Right renal cortex interstitium (tissue), 3 donors: ENCODE measurements at places on chromosomes 2 and 18. TPM values are rescaled to one million over a fixed set of nuclear protein-coding genes. Genes with fewer than 3 reads are reported as not detected.

DNA sequence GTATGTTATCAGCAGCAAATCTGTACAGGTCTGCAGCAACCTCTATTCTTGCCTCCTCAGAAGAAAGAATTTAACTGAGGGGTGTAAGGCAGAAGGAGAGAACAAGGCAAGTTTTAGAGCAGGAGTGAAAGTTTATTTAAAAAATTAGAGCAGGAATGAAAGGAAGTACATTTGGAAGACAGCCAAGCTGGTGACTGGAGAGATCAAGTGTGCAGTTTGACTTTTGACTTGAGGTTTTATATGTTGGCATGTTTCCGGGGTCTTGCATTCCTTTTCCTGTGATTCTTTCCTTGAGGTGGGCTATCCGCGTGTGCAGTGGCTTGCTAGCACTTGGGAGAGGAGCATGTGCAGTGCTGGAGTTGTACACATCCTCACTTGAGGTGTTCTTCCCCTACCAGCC is 16.5 kb upstream of the CERS6 start:
- DNase-seq, result no peak

- no peak for DNase-seq
Observed at GRCh38 chr2:101981504-101981903, 10.3 kb upstream of the IL1R2 start.

DNA sequence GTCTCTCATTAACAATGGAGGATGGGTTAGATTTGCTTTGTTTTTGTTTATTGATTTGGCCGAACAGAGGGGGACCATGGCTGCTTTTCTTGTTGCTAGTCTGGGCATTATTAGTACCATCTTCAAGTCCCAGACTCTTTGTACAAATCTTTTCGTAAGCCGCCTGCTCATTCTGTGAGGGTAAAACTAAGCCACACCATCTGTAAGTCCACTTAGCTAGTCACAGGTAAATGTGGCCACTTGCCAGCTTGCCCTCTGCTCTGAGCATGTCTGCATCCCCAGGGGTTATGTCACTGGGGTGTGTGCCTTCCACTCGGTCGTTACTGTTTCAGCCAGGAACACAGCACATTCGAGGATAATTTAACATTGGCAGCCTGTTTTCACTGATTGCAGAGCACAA is 85.6 kb downstream of the SMIM21 start:
- DNase-seq, result no peak

DNA sequence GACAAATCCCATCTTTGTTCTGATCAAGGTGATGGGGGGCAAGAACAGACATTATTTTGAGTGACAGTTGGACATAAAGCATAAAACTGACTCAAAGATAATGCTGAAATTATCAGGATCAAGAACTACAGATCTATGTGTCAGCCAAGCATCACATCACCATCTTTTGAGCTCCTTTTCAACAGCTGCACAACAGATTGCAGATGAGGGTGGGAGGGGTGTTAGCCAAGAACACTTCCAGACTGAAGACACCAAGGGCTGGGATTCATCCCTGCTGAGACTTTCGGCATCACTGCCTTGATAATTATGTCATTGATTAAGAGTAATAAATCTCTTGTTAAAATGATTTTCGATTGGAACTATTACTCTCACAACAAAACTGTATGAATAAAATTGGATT is 191.5 kb upstream of the NETO1 start:
- DNase-seq, result no peak

DNA sequence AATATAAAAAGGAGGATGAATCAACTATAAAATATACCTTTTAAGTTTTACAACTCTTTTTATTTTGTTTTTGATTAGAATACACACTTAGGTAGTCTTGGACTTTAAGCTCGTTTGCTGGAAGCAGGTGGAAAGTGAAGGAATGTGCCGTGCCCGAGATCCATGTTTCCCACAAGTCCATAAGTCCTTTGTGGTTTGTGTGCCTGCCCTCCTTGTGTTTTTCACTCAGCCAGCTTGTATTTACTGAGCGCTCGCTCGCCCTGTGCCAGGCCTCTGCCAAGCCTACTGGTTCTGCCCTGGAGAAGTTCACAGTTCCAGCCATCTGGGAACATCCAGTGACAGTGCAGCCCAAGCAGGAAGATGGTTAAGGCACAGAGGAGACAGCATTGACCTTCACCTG is 142.6 kb downstream of the MGAT5 start:
- DNase-seq, result no peak

GRCh38 chr2:104698276-104698675 is 155.6 kb upstream of the POU3F3 start:
- DNase-seq, result no peak

DNA sequence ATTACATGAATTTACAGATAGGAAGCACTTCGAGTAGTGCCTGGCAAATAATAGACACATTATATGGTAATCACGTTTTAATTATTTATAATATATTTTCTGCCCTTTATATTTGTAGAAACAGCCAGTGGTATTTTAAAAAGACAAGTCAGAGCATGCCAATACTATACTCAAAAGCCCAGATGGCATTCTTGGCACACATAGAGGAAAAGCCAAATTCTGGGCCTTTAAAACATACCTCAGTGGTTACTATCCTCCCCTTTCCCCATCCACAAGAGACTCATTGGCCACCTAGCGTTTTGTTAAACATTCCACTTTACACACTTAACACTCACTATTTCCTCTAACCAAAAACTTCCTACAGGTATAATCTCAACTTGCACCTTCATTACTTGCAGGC is 63.3 kb upstream of the ZNF804A start:
- no peak for DNase-seq

GRCh38 chr2:211816754-211817153 is 721.8 kb downstream of the ERBB4 start:
- DNase-seq, result no peak

DNA sequence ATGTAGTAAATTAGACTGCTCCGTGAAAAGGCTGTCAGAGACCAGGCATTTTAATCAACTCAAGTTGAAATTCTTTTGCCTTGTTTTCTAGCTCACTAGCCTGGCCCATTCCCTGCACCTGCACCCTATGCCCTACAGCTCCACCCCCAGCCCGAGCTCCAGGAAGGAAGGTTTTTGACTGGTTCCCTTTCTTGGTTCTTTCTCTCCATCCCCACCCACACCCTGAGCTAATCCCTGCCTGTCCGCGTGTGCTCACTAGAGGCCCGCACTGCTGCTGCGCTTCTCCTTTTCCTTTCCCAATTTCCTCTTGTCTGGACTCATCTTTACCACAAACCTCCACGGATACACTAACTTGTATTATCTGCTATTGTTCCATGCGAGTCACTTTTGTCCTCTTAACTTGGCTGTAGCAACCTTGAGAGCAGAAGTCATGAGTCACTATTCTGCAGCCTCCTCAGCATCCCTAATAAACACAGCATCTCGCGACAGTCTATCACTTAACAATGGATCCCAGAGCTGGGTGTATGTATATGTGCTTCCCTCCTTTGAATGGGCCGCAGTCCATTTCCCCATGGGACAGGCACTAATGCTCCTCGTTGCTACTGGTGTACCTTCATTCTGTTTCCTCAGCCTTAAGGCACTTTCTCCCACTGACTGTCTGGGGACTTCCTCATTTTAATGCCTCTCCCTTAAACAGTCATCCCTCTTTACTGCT is 36.5 kb downstream of the COLEC12 start:
- no peak for DNase-seq

DNA sequence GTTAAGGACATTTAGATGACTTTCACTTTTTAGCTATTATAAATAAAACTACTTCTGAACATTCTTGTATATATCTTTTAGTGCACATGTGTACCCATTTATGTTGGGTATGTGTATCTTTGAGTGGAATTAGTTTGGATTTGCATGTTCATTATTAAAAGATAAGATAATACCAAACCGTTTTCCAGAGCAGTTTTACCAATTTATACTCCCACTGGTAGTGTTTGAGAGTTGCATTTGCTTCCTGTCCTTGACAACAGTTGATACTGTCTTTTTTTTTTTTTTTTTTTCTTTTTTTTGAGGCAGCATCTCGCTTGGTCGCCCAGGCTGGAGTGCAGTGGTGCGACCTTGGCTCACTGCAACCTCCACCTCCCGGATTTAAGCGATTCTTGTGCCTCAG is 23.3 kb downstream of the SLC30A6 start:
- DNase-seq, result no peak

- DNase-seq, result no peak
Observed at GRCh38 chr2:45024600-45025291, 15.5 kb upstream of the SIX2 start.

DNA sequence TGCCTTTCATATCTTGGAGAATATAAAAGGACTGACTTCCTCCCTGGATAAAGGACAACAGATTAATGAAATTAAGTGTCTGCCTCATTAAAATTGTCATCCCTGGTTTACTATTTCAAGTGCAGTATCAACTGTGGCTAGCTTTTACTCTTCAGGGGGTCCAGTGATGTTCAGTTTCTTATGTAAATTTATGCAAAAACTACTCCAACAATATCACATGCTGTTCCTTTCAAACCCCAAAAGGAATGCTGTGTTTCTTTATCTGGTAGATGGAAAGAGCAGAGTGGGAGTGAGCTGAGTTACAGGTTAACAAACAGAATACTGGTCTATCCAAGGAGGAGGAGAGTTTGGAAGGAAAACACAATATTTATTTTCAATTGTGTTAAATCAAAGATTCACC is 283.7 kb upstream of the VWC2L start:
- DNase-seq, result no peak

- no peak for DNase-seq
Observed at GRCh38 chr2:112168422-112169124, 30.4 kb downstream of the FBLN7 start.

DNA sequence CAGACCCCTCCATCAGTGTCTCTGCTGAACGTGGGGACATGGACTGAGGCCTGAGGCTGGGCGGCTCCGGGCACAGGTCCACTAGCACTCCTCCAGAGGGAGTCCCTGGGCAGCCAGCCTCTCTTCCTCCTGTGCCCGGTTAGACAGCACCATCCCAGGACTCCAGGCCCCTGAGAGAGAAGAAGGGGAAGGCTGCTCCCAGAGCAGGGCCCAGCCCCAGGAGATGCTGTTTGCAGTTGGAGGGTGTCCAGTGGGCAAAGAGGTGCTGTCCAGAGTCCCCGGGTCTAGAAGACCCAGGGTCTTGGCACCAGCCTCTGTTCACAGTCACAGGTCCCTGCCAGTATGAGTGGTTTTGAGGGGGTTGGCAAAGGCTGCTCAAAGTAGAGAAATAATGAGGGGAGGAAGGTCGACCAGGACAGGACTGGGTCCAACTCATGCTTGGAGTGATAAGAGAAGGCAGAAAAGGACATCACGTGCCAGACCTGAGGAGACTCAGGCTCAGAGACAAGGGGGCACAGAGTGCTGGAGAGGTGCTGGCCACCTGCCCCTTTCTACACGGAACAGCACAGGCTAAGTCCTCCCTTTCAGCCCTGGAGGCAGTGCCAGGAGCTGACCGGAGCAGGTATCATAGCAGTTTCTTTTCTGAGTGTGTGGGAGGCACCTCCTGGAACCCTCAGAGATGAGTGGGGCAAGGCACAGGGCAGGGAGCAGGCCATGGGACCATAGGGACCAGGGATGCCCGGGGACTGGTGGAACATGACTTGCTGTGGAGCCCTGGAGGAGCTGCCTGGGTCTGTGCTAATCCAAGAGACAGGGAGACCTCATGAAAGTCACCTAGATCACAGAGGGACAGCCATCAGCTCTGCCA is 21.1 kb downstream of the CRACDL start:
- no peak for DNase-seq

GRCh38 chr2:176813621-176814049 is 399.0 kb upstream of the HNRNPA3 start:
- DNase-seq, result no peak

GRCh38 chr2:584863-585823 is 92.1 kb downstream of the TMEM18 start:
- DNase-seq, result no peak

GRCh38 chr2:166539340-166540162 is 45.5 kb upstream of the SCN7A start:
- peak; percentile 72 for DNase-seq

DNA sequence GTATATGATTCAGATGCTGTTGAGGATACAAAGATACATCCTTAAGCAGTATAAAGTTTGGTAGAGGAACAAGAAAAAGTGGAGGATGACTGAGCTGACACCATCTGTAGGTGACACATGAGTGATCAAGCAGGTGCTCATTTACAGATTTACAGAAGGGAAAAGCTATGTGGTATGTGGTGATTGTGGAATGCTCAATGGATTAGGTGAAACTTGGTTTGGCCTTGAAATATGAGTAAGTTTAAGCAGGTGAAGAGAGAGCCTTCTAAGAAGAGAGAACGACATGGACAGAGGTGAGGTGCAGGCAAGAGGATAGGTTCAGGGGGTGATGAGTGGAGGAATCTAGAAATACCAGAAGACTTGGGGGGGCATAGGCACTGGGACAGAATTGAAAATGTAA is 5.9 kb downstream of the ASXL3 start:
- DNase-seq, result no peak

DNA sequence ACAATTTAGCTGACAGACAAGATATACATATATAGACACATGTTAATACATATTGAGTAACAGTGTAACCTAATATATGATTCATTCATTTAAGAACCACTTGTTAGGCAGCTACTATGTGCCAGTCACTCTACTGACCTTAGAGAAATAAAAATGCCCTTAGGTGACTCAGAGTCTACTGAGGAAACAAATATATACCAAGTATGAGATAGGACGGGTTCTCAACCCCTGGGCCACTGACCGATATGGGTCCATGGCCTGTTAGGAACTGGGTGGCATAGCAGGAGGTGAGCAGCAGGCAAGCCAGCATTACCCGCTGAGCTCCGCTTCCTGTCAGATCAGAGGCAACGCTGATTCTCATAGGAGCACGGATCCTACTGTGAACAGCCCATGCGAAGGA is 14.8 kb downstream of the STRN start:
- no peak for DNase-seq

SLC14A1 gene
- polyA plus RNA-seq, result 4.8 TPM

L3MBTL4 gene
- 4.7 TPM for polyA plus RNA-seq

EIF2B4 gene
- polyA plus RNA-seq, result 50.9 TPM

SLC19A3 gene
- polyA plus RNA-seq, result 6.6 TPM
